HS-5 (cell line): ENCODE measurements at places on chromosomes 16 and 17.

GRCh38 chr16:74309789-74310781, 13.5 kb downstream of the PSMD7 start:
- DNase-seq: no peak

GRCh38 chr16:53768167-53768566, 64.2 kb downstream of the FTO start:
- DNase-seq: no peak

DNA sequence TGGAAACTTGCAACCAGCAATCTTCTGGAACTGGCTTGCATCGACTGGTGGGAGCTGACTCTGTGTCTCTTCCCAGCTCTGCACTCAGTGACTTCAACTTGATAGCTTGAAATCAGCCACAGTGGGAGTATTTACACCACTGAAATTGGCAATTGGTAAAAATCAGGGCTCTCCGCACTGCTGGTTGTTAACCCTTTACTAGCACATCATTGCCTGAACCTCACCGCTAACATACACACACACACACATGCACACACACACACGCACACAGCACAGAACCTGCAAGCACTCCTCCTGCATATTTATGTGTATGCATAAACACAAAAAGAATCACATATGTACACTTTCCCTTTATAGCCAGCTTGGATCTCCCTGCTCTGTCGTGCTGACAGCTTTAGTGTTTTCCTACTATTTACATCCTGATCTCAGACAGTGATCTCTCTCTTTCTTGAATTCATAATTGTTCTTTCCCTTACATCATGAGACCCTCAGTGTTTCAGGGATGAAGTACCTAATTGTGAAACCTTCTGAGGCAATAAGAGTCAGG, 7.9 kb upstream of the TMIGD1 start:
- no peak for DNase-seq

- DNase-seq: no peak
These were observed at the start of gene CUEDC1 for GRCh38 chr17:57955183-57955931. Gene CUEDC1 (minus strand): TSS chr17:57955412. CDS start chr17:57885564, 69,848 bp downstream.

DNA sequence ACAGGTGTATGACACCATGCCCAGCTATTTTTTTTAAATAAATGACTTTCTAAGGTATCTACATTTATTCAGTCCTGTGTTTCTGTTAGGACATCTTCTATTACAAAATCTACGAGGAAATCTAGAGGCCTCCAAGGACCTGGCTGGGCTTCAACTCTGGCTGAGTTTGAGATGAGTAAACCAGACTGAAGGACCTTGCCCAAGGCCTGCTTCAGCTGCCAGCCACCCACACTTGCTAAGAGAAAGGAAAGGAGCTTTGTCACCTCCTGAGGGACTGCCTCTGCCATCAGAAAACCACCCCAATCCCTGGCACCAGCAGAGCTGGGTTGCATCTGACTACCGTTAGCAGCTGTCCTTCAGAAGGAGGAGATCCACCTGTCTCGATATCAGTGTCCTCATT, 1.3 kb upstream of the MYO1D start:
- no peak for DNase-seq

DNA sequence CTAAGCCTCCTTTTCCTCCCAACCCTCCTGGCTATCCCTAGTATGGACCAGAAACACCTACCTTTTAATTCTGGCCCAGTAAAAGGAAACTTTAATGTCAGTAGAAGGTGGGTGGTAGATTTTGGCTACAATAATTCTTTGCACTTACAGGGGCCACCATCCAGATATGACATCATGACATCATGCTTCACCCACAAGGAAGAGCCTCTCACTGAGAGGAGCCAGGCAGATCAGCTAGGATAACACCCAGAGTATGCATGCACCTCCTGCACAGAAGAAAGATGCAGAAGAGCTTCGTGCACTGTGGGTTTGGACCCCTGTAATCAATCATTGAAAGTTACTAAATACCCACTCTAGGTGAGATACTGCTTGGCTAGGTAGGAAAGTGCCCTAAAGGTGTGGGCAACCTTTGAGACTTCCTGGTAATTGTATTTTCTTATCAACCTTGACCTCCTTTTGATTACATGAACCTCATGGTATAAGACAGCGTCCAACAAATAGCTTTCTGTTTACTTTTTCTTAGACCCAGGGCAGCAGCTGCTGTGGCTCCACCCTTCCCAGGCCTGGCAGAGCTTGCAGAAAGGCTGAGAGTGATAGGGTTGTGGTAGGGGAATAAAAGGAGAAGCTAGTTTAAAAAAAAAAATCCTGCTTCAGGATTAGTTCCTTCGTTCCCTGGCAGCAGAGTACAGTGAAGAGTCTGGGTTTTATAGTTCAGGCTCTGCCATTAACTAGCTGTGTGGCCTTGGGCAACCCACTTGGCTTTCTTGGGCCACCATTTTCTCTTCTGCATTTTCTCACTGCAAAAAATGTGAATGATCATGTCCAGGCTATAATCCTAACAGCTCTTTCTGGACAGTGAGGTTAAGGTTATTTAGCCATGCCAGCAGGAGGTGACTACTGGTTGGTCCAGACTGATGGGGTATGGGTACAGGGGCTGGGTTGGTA, 6.2 kb downstream of the MAP3K14 start:
- no peak for DNase-seq

DNA sequence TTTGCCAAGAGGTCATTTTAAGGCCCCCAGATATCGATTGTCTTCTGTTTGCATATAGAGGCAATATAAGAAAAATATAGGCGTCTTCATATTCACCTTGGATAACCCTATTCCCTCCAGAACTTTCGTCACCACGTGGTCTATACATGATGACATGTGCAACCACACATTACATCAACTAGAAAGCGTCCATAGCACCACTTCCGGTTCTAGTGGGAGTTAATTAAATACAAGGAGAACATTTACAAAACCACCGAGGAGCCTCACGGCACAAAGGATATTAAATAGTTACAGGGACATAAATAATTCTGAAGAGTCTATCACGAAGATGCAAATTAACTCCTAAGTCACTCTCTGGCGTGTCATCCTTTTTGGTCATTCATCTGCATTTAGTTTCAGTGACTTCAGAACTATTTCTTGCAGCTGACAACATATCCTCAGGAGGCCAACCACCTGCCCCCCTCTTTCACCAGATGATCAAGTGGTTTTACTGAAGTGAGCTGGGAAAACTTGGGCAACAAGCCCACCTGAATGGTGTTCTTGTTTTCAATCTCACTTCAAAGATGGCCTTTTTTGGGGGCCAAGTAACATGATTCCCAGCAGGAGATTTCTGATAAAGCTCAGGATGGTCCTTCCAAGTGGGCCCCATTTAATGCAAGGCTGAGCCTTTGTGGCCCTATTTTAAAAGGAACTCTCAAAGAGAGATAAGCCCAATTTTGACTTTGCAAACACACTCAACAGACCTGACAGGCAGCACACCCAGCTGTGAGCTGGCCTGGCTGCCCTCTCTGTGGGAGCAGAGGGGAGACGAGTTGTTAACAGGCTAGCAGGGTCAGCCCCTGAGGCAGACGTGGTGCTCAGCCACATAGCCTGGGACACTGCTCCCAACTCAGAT, 15.3 kb downstream of the CMTM3 start:
- no peak for DNase-seq

DNA sequence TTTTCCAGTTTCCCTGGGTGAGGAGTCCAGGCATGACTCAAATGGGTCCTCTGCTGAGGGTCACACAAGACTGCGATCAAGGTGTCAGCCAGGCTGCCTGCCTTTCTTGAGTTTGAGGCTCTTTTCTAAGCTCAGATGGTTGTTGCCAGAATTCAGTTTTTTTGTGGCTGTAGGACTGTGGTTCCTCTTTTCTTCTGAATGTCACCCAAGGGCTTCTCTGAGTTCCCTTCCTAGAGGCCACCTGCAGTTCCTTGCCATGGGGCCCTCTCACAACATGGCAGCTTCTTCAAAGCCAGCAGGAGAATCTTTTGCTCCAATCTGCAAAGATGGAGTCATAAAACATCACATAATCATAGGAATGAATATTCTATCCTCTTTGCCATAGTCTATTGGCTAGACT, 17.5 kb downstream of the LIMD2 start:
- no peak for DNase-seq

- DNase-seq: no peak
These were observed 22.7 kb upstream of the ATP2A3 start for GRCh38 chr17:3986939-3987335.

- DNase-seq: no peak
These were observed 471.6 kb upstream of the ERCC4 start for GRCh38 chr16:13448346-13448745.

- peak; percentile 82 for DNase-seq
These were observed at the start of gene B9D1 for GRCh38 chr17:19362277-19363113. Gene B9D1 (minus strand): TSS chr17:19362723. CDS start chr17:19362569, 154 bp downstream.

DNA sequence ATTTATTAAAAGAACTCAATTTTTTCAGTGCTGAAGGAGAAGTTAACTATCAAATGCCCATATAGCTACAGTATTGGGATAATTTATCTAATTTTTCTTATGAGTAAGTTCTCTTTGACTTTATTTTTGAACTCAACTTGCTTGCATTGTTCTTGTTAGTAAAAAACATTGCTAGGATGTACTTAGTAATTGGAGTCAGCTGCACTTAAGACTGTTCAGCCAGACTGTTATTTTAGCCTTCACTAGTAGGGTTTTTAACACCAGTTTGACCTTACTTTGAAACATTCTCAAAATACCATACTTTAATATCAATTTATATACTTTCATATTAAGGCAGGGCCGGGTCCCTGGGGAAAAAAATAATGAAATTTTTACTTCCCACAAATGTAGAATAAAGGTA, 256.6 kb upstream of the TBX2 start:
- no peak for DNase-seq

DNA sequence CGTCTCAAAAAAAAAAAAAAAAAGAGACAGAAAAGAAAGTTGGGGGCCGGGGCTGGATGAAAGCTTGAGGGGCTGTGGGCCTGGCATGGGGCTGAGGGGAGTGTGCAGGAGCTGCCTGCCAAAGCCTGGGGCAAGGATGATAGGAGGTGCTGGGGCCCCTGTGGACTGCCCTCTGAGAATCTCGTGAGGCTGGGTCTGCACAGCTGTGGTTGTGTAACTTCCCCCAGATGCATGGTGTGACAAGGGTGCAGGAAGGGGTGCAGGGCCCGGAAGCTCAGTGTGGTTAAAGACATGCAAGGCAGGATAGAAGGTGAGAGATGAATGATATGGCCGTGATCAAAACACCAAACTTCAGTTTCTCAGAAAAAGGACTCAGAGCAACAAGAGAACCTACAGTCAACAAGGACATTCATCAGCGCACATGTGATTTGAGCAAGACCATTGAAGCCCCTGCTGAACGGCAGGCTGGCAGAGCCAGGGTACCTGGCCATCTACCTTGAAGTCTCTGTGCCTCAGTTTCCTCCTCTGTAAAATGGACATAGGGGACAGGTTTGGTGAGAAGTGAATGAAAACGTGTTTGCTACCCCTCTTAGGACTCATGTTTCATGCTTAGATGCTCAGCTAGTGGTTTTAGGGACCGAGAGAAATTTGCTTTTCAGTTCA, 9.6 kb downstream of the IL32 start:
- no peak for DNase-seq

DNA sequence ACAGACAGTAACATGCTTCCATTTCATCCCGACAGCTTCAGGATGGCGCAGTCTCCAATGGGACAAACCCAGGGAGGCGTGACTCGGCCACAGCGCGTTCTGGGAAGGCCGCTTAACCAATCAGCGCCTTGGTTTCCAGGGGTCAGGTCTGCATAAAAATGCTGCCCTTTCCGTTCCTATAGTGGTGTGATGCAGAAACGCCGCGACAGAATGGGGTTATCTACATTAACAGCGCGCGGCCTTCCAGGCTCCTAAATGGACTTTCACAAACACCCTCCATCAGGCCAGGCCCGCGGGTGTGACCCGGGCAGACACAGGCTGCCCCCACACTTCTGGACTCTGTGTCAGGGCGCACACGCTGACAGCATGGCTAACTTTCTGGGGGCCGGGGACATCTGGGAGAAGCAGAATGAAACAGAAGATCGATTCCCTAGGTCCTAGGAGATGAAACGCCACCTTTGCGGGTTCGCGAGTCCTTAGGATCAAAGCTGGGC, 792 bp downstream of the TMEM231 start:
- peak; percentile 93 for DNase-seq

DNA sequence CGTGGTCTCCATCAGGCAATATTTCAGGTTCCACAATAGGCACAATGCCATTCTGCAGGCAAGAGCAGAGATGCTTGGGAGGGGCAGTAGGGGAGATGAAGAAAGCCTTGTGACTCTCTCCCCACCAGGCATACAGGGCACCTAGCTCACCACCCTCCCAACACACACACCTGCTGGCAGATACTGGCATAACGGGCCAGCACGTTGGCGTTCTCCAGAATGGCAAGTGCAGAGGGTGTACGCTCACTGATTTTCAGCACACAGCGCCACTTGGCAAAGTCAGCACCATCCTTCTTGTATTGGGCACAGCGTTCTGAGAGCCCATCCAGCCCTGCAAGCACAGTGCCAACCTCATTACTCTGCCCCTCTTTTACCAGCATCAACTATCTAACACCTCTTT, 2.2 kb downstream of the ALDOC start:
- no peak for DNase-seq

GRCh38 chr16:52209227-52209626, 337.7 kb downstream of the TOX3 start:
- DNase-seq: no peak

DNA sequence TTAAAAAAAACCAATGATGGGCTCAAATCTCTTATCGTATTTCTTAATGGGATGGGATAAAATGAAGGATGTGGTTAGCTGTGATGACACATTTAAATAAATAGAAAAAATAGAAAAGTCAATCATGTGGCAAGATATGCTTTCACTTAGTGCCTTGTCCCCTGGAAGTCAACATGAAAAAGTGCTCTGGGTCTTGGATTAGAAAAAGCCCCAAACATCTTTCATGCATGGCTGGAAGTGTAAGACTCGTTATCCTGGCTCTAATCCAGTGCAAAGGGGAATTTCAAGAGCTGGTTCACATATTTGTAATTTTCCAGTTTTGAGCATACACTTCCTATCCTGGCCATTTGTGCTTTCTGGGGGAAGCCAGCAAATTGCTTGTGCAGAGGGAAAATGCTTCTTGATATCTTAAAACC, 160.9 kb downstream of the MAP2K6 start:
- peak; percentile 46 for DNase-seq

- no peak for DNase-seq
These were observed 147.4 kb upstream of the SDK2 start for GRCh38 chr17:73791631-73792030.

DNA sequence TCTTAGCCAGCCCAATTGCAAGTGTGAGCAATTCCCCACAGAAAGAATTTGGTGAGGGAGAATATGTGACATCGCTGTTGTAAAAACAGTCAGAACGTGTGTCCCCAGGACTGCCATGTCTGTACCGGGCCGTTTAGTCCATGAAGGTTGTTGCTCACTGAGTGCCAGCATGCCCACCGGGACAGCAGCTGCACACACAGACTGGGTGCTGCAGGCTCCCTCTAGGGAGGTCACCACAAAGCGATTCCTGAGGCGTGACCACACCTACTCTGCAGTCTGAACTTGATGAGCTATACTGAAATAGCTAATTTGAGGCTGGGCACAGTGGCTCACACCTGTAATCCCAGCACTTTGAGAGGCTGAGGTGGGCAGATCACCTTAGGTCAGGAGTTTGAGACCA, 44.1 kb upstream of the ADORA2B start:
- no peak for DNase-seq

GRCh38 chr17:57655553-57655952, 89.5 kb downstream of the CCDC182 start:
- DNase-seq: no peak

GRCh38 chr16:76816475-76816874, 374.5 kb upstream of the MON1B start:
- DNase-seq: no peak

- no peak for DNase-seq
These were observed 184.8 kb upstream of the GSE1 start for GRCh38 chr16:85428168-85428898.

GRCh38 chr17:37833237-37833859, 88.5 kb upstream of the HNF1B start:
- no peak for DNase-seq
